ENCODE measurements at places on chromosomes 12 and 14.

DNA sequence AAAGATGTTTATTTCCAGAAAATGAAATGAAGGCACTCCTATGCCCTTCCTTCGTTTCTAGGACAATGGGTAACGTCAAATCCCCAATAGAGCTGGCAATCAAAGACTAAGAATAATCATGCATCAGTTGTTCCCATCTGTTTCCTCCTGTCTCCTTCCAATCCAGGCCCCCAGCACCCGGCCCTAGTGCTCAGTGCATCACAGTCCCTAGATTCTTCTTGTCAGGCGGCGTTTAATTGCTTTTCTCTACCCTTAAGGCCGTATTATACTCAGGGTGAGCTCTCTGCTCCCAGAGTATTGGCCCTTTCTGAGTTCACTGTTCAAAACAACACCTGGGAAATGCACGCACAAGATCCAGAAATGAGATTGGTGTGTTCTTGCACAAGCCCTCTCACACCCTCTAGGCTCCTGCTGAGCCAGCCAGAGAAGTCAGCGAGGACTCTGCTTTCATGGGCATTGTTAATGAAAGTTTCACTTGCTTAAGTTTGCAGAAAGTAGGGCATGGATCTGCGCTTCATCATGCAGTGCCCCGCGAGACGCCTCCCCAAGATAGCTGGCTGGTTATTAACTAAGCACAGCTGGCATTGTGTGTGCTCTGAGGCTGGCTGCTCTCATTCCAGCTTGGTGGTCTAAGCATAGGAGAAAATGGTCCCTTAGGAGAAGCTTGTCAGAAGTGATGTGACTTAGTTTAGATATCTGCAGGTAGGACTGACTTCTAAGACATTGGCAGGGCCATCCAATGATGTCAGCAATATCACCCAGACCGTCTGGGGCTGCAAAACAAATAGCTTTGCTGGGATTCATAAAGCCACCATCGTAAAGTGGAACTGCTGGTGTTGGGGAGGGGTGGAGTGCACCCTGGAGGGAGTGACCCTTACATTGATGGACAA is 28.7 kb downstream of the CRACR2A start:
- DNase-seq = no peak

- no peak for DNase-seq
Observed at GRCh38 chr14:59601056-59601455, 24.4 kb upstream of the CCDC175 start.

DNA sequence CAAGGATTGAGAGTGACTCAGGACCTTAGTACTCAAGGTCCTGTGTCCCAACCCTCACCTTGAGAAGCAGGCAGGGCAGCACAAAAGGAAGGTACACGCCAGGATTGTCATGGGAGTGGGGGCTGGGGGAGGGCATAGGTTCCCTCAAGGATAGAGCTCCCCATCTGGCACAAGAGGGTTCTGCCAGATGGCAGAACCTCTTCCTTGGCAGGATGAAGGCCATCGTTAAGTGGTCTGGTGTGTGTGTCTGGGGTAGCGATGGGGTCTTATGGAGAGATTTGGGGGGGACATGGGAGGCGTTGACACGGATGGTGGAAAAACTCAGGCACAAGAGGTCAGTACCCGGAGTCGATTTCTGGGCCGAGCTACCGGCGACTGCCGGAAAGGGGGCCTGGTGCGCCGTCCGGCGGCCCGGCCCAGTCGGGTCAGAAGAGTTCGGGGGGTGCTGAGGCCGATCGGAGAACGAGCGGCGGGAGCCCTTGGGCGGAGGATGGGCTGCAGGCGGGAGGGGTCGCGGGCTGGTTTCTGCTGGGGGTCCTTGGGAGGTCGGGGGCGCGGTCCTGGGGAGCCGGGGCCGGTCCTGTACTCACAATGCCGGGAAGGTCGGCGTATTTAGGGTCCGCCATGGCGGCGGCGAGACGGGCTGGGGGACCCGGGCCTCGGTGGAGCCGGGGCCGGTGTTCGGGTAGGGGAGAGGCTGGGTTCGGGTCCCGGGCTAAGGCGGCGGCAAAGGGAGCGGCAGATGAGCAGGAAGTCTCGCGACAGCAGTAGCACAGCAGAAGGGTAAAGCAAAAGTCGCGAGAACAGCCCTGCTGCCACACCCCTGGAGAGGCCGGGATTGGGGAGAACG is at the start of gene DCTN2:
TSS of gene DCTN2 (minus strand) at position 755 of the 850 bp plus-strand sequence. CDS start at position 626, 129 bp downstream.
- DNase-seq = peak; percentile 95

DNA sequence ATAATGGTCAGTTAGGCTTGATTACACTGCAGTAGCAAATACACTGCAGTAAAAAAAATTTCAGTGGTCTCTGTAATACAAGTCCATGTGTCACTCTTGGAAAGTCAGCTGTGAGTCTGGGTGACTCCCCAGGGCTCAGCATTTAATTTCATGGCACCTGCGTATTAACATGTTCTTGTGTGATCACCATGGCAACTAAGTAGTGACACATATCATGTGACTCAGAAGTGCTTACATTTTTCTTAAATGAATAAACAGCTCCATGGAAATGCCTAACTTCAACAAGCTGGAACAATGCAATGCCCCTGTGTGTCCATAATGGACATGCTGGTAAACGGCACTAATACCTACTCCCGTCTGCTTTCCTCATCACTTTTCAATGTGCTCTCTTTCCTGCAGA is 88.5 kb upstream of the ANO4 start:
- peak; percentile 64 for DNase-seq

DNA sequence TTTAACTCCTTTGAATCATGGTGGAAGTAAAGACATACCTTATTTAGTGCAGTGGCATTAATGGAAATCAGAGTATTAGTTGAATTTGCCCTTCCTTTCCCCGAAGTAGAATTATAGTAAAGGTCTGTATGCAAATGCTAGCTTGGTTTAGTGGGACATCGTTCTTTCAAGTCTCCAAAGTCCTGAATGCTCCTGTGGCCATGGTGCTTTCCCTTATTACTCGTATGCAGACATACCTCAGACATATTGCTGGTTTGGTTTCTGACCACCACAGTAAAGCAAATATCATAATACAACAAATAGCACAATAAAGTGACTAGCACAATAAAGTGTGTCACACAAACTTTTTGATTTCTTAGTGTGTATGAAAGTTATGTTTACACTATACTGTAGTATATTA is 52.3 kb downstream of the MNAT1 start:
- DNase-seq = no peak

GRCh38 chr12:49777800-49778748 is 36.7 kb downstream of the TMBIM6 start:
- DNase-seq = no peak

All from GM04504 (cell line).